ENCODE measurements at places on chromosomes 7 and 10.

- DNase-seq: no peak
Observed at GRCh38 chr10:22158426-22158825, 59.4 kb downstream of the EBLN1 start.

- no peak for DNase-seq
Observed at GRCh38 chr10:52474265-52474664, 160.2 kb downstream of the DKK1 start.

- DNase-seq: no peak
Observed at GRCh38 chr10:34473174-34474008, 341.7 kb downstream of the PARD3 start.

DNA sequence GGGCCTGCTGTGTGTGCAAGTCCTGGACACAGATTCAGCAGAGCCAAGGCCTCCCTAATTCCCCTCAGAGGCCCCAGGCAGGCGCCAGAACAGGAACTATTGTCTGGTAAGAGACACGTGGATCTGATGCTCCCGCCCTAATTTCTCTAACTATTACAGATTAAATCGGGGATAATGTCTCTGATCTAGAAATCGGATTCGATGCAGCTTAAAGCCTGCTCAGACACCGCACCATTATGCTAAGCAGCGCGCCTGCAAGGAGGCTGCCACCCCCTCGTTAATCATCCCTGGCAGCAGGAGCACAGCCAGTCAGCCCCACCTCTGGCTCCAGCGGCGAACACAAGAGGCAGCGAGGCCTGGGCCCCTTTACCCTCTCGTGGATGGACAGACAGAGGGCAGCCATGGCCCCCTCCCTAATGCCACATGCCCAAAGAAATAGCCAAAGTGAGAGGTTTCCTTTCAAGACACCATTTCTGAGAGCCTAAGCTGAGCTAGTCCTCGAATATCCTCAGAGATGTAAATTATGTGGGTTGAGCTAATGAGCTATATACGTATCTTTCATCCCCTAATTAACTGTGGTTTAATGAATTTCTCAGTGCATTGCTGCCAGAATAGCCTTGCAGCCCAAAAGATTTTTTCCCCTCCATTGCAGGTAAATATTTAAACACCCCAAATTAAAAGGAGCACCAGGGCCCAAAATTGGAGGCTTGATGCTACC, 122.1 kb downstream of the GRID1 start:
- DNase-seq: no peak

- no peak for DNase-seq
Observed at GRCh38 chr7:108045154-108045553, 42.2 kb upstream of the LAMB1 start.

DNA sequence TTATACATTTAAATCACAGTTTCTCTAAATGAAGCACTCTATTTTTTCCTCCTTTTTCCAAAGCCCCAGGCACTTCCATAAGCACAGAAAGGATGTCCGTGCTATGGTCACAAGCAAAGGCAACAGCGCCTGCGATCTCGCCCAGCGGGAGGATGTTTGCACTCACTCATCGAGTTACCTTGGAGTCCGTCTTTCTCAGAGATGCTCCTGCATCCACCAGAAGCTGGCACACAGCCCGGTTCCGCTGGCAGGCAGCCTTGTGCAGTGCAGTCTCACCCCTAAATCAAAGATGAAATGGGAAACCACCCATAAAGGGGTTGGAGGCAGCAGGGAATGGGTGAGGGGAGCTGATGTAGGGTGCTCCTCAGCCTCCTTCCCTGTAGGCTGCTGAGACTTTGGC, 51.9 kb upstream of the PTN start:
- DNase-seq: no peak

DNA sequence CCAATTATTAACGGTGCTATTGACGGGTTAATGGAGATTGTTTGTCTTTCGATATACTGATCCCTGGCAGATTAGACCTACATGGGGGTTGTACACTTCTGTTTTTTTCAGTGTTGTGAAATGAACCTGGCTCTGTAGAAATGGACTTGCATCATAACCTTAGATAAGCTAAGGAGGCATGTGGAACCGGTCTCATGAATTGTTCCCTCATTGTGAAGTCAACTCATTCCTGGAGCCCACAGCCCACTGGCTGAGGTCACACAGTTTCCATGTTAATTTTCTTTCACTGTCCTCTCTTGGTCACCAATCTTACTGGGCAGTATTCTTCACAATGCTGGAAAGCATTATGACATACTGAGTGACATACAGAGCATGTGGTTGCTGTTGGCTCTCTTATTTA, 202.8 kb downstream of the BMPER start:
- peak; percentile 77 for DNase-seq

DNA sequence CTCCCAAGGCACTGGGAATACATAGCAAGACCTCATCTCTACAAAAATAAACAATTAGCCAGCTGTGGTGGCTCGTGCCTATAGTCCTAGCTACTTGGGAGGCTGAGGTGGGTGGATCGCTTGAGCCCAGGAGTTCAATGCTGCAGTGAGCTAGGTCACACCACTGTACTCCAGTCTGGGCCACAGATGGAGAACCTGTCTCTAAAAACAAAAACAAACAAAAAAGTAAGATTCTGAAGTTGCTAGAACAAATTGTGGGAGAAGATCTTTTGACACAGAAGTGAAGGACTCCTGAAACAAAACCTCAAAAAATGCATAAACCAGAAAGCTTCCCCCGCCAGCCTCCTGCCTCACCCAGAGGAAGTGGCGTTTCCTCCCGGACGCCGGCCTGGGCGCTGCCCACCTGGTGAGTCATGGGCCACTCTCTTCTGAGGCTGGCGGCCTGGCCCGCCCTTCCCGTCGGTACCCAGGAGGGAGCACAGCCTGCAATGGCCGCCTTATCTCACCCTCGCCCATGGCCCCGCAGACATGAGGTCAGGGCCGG, 25.4 kb upstream of the ELN start:
- DNase-seq: peak; percentile 70

- no peak for DNase-seq
Observed at GRCh38 chr7:137848095-137848494, 1.3 kb upstream of the DGKI start.

DNA sequence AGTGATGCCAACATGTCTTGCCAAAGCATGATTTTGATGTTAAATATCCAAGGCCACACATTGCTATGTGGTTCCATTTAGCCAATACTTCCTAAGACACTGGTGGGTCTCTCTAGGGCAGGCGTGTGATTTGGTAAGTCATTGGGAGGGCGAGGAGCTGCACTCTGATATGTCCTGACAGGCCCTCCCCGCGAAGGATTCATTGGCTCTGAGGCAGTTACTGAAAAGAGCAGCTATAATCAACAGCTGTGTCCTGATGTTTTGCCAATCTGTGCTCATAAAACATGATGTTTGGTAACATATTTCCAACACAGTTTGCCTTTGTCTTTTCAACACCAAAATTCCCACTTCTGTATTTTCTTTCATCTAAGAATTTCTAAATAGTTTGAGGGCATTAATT, 646.7 kb downstream of the PARD3 start:
- DNase-seq: no peak

DNA sequence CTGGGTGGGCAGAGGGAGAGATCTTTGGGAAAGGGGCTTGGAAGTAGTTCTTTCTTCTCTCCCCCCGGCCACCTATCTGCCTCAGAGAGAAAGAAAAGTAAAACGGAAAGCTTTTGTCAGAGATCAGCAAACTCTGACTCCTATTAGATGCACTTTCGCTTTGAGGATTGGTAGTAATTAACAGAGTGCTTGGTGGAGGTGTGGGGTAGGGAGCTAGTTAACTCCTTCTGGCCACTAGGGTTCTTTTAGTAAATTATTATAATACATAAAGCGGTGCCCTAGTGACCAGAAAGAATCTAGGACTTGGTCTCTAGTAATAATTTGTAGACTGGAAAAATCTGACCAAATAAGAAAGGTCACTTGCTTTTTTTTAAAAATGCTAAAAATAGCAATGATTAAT, 54.6 kb downstream of the CPVL start:
- DNase-seq: no peak

- no peak for DNase-seq
Observed at GRCh38 chr7:3280946-3281656, 20.0 kb upstream of the SDK1 start.

GRCh38 chr10:61314273-61314672, 138.9 kb downstream of the TMEM26 start:
- no peak for DNase-seq

DNA sequence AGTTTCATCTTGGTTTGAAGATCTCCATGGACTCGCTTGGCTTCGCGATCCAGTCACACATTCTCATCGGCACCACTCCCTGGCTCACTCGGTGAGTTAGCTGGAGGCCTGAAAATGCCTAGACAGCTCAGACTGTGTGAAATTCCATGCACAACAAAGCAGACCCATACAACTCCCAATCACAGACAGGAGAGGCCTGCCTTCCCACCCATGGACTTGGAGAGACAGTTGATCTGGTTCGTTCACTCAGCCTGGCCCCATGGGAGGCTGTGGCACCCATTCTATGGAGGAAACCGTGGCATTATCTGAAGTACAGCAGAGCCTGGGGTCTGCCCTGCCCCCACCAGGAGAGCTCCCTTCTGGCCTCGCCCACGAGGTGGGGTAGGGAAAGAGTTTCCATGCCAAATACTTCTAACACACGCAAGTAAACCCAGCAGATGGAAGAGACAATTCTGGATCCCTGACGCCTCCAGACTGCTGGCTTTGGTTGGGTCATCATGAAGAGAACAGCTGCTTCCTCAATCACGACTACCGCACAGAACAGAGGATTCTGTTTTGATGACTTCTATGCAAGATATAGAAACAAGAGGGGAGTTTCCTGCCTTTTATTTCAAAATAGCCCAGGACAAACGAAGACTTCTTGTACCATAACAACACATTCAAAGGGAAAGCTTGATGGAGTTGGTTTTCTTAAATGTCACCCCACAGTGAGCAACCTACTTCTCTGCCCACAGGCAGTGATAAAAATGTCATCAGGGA, 15.9 kb downstream of the FAM53B start:
- peak; percentile 56 for DNase-seq

DNA sequence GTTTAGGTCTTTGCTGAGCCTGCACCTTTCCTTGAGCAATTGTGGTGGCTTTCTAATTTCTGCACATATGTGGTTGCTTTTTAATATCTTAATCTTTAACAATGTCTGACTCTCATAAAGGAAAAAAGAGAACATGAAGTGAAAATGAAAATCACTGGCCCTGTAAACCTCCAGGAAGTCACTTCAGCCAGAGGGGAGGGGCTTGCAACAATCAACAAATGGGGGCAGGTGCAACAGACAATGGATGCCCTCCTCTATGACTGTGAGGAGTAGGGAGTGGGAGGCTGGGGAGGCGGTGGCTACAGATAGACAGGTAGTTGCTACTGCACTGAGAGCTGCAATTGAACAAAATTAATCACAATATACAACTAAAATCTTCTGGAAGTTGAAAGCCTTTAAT, 1377.4 kb downstream of the XPNPEP1 start:
- peak; percentile 49 for DNase-seq

GRCh38 chr7:116981939-116982338, 28.6 kb downstream of the ST7 start:
- peak; percentile 32 for DNase-seq

- DNase-seq: no peak
Observed at GRCh38 chr10:129516846-129517679, 50.0 kb downstream of the MGMT start.

- DNase-seq: no peak
Observed at GRCh38 chr10:79310200-79310865, 36.9 kb upstream of the PPIF start.

DNA sequence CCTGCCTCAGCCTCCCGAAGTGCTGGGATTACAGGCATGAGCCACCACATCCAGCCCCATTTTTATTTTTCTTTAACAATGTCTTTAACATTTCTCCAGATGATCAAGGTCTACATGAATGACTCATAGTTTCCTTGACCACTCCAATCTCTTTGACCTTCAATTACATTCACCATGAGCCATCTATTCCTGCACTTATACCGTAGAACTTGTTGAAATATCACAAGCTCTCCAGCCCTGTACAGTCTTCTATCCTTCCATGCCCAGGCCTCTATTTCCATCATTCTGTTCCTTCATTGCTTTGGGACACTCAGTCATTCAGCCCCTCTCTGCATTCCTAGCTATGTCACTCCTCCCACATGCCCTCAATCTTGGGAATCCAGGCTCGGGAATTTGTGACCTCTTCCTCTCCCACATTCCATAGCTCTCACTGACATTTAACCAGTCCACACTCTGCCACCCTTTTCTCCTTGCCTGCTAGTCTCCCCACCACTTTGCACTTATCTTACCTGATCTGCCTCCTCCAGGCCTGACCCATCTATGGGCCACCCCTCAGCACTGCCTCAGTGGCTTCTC, 151.8 kb upstream of the STK17A start:
- no peak for DNase-seq

DNA sequence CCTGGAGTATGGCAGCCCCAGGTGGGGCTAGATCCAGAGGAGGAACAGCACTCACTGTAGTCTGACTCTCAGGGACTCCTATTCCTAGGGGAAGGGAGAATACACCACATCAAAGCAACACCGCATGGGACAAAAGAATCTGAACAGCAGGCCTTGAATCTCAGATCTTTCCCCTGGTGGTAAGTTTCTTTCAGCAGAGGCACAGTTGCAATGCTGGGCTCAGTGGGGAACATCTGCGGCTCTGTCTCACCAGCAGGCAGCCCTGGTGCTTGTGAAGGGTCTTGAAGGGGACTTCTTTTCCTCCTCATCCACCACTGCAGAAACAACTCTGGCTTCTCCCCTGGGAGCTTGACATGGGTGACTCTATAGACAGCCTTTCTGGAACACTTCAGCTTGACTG, 111.2 kb upstream of the ARHGAP21 start:
- DNase-seq: no peak

DNA sequence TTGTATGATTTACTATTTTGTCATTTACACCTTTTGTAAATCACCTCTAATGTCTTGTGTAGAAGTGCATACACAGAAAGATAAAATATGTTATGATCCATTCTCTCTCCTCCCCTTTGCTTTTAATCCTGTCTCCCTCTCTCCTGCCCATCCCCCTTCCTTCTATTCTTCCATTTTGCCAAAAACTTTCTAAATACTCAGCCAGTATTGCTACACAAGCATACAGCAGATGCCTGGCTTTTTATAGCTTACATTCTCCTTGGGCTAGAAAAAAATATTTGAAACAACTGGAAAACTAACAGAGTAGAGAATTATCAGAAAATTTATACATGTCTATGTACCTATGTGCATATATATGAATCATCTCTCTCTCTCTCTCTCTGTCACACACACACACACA, 308.7 kb upstream of the BMPER start:
- no peak for DNase-seq

DNA sequence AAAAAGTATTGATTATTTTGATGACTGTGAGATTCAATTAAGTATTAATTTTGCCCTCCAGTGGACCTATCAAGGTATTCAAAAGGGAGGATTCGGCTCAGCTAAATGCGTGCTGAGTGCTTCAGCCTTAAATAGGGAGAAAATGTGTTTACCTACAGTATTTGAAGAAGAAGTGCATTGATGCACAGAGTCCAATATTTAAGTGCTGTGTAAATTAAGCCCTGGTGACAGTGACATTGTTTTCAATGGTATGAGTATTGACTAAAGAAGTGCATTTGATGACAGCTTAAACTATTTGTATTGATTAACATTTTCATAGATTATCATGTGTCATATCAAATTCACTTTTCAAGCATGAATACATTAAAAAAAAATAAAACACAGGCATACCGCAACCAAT, 106.6 kb downstream of the POU6F2 start:
- DNase-seq: no peak

- no peak for DNase-seq
Observed at GRCh38 chr10:48613016-48613415, 8.1 kb upstream of the ARHGAP22 start.

All from MV-4-11 (cell line).